Lower lobe of right lung (tissue), 2 donors: ENCODE measurements at places on chromosomes 3 and 15. TPM values are rescaled to one million over a fixed set of nuclear protein-coding genes. Genes with fewer than 3 reads are reported as not detected.
A peak's percentile ranks its signal among the peaks of the same experiment; 100 is the strongest.

The ANKRD63 gene
- total RNA-seq: not detected

GRCh38 chr3:114632757-114633424 is 339.1 kb downstream of the TIGIT start:
- DNase-seq: no peak
- no peak overlapping the region for H3K4me3 ChIP-seq
- no peaks in the 10 kb centered on the region for H3K27me3 ChIP-seq
- H3K27ac ChIP-seq: no peak overlapping the region
- no peaks in the 10 kb centered on the region for H3K36me3 ChIP-seq

DNA sequence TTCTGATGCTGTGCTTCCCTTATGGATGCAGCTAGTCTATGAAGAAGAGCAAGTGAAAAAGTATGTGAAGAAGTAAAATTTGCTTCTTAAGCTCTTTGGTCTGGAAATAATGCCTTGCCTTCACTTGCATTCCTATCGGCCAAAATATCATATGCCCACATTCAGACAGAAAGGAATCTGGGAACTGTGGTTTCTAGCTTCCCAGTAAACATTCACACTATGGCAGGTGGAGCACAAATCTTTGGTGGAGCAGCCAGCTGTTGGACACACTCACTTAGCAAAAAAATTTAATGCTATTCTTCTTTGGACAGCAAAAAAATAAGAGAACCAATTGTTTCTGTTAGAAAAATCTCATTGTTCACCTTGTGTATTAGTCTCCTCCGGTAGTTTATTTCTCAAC is 12.3 kb upstream of the COL6A6 start:
- no peak overlapping the region for H3K4me3 ChIP-seq
- DNase-seq: no peak
- no peaks in the 10 kb centered on the region for H3K36me3 ChIP-seq
- H3K27me3 ChIP-seq: no peaks in the 10 kb centered on the region

The C3orf18 gene
- 6.7 TPM for total RNA-seq

DNA sequence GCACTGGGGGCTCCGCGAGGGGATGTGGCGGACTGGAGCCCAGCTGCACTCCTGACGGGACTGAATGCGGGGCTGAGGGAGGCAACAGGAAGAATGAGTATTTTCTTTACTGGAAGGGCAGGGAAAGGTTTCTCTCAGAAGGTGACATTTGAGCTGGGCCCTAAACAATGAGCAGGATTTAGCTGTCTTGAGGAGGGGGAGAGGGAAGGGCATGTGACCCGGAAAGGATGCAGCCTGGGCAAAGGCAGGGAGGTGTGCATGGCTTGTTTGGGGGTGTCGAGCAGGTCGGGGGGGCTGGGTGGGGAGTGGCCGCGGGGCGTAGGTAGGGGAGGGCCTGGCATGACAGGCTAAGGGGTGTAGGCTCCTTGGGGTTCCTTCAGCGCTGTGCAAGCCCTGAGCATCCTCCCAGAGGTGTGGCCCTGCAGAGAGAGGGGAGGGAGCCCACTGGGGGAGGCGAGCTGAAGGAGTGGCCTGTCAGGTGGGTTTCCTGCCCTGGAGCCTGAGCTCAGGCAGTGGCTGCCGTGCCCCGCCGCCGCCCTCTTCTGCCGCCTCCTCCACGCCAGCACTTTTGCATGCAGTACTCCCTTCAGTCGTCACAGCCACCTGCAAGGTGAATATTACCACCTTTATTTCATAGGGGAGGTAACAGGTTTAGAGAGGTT is 17.2 kb upstream of the ANKDD1A start:
- H3K4me1 ChIP-seq: peaks cover 73% of the 10 kb centered on the region
- H3K4me3 ChIP-seq: peak overlapping the region; percentile 46
- H3K36me3 ChIP-seq: no peaks in the 10 kb centered on the region

DNA sequence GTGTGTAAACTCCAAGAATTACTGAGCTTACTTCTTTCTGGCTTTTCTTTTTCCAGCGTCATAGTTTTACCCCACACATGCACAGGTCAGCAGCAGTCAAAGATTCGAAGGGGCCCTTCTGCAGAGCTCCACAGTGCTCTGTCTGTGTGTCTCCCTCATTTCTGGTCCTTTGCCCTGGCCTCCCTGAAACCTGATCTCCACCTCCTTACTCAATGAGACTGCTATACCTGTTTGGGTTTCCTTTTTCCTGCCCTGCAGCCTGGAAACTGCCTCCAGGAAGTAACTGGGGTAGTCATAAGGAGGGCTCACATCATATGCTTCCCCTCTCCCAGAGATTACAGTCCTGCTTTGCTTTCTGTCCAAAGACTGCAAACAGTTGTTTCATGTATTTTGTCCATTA is 82.8 kb upstream of the TNIK start:
- H3K27me3 ChIP-seq: no peaks in the 10 kb centered on the region
- no peaks in the 10 kb centered on the region for H3K36me3 ChIP-seq
- no peak overlapping the region for H3K27ac ChIP-seq
- no peak overlapping the region for H3K4me3 ChIP-seq
- no peaks in the 10 kb centered on the region for H3K4me1 ChIP-seq
- no peak for DNase-seq

DNA sequence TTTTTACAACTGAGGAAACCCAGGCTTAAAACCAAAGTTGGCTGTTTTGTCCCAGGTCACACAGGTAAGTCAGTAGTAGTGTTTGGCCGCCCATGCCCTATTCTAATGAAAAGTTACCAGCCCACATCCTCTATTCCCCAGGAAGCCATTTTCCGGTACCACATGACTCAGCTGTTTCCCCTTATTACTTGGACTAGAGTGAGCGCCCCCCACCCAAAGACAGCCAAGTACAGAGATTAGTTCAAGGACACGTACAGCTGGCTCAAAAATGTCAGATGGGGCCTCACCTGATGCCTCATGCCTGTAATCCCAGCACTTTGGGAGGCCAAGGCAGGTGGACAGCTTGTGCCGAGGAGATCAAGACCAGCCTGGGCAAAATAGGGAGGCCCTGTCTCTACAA is 8.5 kb upstream of the KLHL6 start:
- no peaks in the 10 kb centered on the region for H3K27me3 ChIP-seq
- no peak overlapping the region for H3K4me3 ChIP-seq
- H3K4me1 ChIP-seq: peaks cover 4% of the 10 kb centered on the region
- H3K27ac ChIP-seq: no peak overlapping the region

The SNX22 gene
- total RNA-seq: 17.4 TPM

GRCh38 chr3:45659661-45660566 is 29.3 kb upstream of the SACM1L start:
- H3K27me3 ChIP-seq: no peaks in the 10 kb centered on the region
- H3K4me1 ChIP-seq: peaks cover 46% of the 10 kb centered on the region
- peaks cover 10% of the 10 kb centered on the region for H3K36me3 ChIP-seq

The IGDCC3 gene
- total RNA-seq: not detected

- no peaks in the 10 kb centered on the region for H3K27me3 ChIP-seq
- no peak overlapping the region for H3K27ac ChIP-seq
- H3K36me3 ChIP-seq: no peaks in the 10 kb centered on the region
- H3K4me1 ChIP-seq: no peaks in the 10 kb centered on the region
These were observed 107.2 kb downstream of the PYDC2 start for GRCh38 chr3:191568206-191568605.

- H3K27ac ChIP-seq: no peak overlapping the region
- no peaks in the 10 kb centered on the region for H3K36me3 ChIP-seq
- H3K4me3 ChIP-seq: no peak overlapping the region
- H3K27me3 ChIP-seq: no peaks in the 10 kb centered on the region
- no peaks in the 10 kb centered on the region for H3K4me1 ChIP-seq
These were observed 147.4 kb downstream of the ABHD5 start for GRCh38 chr3:43838009-43838758.

- H3K27me3 ChIP-seq: no peaks in the 10 kb centered on the region
- H3K36me3 ChIP-seq: no peaks in the 10 kb centered on the region
- H3K4me3 ChIP-seq: no peak overlapping the region
- no peak for DNase-seq
These were observed 91.8 kb upstream of the BCL6 start for GRCh38 chr3:187836823-187837770.

DNA sequence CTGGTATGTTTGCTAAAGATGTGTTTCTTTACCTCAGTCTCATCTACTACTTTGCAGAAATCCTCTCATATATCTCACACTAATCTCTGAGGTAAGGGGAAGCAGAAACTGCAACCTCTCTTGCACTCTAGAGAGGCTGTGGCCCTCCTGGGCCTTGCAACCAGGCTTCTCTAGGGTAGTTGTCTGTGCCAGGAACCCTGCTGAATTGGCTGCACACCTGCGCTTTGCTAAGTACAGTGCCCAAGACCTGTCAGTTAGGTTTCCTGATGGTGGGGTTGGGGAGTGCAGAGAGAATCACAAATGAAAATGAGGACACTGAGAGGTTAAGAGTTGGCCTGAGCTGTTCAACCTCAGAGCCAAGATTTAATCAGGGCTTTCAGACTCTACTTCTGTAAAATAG is 117.2 kb upstream of the PLXNA1 start:
- no peaks in the 10 kb centered on the region for H3K4me1 ChIP-seq
- H3K27ac ChIP-seq: no peak overlapping the region
- H3K27me3 ChIP-seq: no peaks in the 10 kb centered on the region
- no peak for DNase-seq
- H3K4me3 ChIP-seq: no peak overlapping the region

The DNAH12 gene
- total RNA-seq: 11.2 TPM

DNA sequence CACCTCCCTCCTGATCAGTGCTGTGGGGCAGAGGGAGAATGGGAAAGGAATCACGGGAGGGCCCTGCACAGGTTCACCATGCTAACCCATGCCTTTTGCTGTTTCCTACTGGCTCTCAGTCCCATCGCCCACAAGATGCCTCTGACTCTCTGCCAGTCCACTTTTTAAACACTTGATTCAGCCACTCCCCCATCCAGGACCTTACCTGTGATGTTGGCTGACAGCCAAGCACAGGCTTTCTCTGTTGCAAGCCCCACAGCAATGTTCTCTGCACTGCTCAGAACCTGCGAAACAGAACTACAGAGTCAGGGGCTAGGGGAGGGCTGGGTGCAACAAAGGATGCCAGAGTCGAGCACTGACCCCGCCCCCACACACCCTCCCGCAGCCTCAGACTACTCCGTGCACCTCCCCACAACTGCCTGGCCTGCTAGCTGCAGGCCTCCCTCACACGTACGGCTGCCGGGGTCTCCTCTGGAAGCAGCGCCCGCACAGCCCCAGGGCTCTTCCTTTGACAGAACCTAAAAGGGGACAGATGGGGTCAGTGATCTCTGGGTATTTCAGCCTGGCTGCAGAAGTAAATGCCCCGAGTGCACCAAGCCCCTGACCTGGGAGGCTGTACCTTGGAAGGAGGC is 9.1 kb downstream of the CDAN1 start:
- peaks cover 99% of the 10 kb centered on the region for H3K36me3 ChIP-seq
- H3K27me3 ChIP-seq: no peaks in the 10 kb centered on the region
- H3K4me1 ChIP-seq: peaks cover 4% of the 10 kb centered on the region
- H3K4me3 ChIP-seq: no peak overlapping the region
- peak; percentile 80 for DNase-seq

DNA sequence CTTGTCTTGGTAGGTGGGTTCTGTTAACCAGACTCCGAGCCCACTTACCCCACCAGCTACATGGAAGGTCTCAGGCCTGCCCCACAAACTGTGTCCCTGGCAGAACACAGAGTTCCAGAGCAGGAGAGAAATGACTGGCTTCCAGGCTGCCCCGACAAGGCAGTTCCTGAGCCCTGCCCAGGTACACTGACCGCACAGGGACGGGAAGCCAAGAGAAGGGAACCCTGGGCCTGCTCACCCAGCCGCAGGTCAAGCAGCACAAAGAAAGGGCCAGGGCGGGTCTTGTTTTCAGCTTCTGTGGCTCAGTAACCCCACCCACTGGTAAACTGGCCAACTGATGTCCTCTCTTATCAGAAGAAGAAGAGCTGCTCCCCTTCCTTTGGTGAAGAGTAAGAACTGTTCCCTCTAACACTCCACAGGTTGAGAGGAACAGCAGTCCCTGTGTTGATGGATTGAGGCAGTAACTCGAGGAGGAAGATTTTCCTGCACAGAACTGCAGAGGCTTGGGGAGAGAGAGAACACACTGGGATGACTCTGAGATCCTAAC is 68.4 kb downstream of the CRTC3 start:
- no peaks in the 10 kb centered on the region for H3K27me3 ChIP-seq
- H3K36me3 ChIP-seq: peaks cover 17% of the 10 kb centered on the region
- H3K4me3 ChIP-seq: no peak overlapping the region
- peaks cover 66% of the 10 kb centered on the region for H3K4me1 ChIP-seq
- peak overlapping the region; percentile 83 for H3K27ac ChIP-seq

- no peaks in the 10 kb centered on the region for H3K27me3 ChIP-seq
- H3K27ac ChIP-seq: peak overlapping the region; percentile 56
- H3K36me3 ChIP-seq: no peaks in the 10 kb centered on the region
- no peak for DNase-seq
These were observed 6.8 kb upstream of the ANKRD28 start for GRCh38 chr3:15804553-15805095.

The SLITRK3 gene
- total RNA-seq: 0.65 TPM

The CELF6 gene
- total RNA-seq: 5.7 TPM

The RAB8B gene
- 72.7 TPM for total RNA-seq

DNA sequence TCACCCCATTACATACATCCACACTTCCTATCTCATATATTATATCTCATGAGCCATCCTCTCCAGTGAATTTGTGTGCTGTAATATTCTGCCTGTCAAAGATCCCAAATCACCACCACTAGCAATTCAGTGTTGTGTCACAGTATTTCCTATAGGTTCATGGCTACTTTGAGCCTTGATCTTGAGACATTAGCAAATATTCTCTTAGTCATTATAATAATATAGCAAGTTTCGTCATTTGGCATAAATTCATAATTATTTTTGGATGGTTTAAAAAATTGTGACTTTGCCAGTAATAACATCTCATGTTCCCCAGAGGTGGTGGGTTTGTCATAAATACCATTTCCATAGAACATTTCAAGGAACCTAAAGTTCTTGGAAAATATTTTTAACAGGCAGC is 47.7 kb downstream of the CMSS1 start:
- DNase-seq: no peak
- peaks cover 27% of the 10 kb centered on the region for H3K4me1 ChIP-seq
- H3K4me3 ChIP-seq: no peak overlapping the region
- H3K27ac ChIP-seq: no peak overlapping the region
- H3K36me3 ChIP-seq: peaks cover 16% of the 10 kb centered on the region

The DUOX1 gene
- total RNA-seq: 317 TPM

DNA sequence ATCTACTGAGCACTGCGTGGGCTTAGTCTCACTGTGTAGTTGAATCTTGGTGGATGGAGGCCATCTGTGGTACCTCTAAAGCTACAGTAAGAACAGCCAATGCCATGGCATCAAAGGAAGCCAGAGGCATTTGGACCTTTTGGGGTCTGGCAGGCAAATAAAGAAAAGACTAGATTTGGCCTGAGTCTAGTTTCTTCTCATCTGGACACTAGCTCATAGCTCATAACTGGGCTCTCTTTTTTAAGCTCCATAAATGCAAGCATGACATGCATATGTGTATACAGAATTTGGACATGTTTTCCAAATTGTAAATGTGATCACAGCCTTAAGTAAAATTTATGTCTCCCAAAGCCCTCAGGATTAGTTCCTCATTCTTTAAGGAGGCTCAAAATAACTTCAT is 107.5 kb downstream of the CNTN6 start:
- H3K4me1 ChIP-seq: no peaks in the 10 kb centered on the region
- DNase-seq: no peak
- no peaks in the 10 kb centered on the region for H3K27me3 ChIP-seq

The TTBK2 gene
- 19.1 TPM for total RNA-seq
